ENCODE measurements at places on chromosomes 5 and 9.

- DNase-seq, result no peak
Observed at GRCh38 chr9:109771087-109771486, 8.9 kb upstream of the PALM2AKAP2 start.

GRCh38 chr5:38367410-38367809 is 109.1 kb downstream of the EGFLAM start:
- DNase-seq, result no peak

DNA sequence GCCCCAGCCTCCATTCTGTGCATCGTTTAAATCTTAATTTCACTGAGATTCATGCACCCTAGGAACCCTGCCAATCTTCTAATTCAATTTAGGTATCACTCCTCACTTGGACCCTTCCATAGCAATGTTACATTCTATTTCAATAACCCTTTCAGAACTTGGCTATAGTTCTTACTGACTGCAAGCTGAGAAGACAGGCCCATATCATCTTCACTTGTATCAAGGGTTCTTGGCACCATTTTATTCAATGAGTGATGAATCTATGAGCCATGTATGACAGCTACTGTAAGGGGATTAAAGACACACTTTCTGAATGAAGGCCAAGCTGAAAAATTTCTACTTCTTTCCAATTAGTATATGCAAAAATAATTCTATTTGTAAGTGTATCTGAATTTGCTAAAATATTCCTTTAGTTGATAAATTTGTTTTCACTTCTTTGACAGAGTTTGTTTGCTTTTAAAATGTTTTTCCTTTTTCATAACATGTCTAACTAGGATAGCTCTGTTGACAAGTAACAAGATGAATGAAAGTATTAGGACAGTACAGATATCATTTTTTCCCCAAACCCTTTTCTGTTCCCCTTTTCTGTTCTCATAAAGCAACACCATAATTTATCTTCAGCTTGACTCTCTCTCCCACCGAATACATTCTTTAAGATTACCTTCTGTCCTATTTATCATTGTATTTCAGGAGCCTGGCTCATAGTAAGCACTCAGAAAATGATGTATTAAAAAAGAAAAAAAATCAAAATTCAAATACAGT is 9.6 kb downstream of the ITGA2 start:
- no peak for DNase-seq

DNA sequence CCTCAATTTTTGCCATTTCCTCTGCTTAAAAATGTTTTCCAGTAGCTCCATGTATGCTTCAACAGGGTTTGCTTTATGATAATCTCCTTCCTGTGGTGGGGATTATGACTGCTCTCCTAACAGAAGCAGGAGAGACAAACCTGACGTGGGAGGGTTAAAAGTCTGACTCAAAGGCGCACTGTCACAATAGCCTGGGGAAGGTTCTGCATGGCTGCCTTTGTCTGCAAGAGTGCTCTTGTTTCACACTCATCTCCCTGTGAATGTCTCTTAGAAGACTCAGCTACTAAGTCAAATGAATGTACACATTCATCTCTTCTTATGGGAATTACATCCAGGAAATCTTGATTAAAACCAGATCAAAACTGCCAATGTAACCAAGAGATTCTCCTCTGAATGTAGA is 90.9 kb upstream of the MTAP start:
- DNase-seq, result peak; percentile 29

GRCh38 chr9:2257248-2257929 is 242.2 kb downstream of the SMARCA2 start:
- DNase-seq, result no peak

DNA sequence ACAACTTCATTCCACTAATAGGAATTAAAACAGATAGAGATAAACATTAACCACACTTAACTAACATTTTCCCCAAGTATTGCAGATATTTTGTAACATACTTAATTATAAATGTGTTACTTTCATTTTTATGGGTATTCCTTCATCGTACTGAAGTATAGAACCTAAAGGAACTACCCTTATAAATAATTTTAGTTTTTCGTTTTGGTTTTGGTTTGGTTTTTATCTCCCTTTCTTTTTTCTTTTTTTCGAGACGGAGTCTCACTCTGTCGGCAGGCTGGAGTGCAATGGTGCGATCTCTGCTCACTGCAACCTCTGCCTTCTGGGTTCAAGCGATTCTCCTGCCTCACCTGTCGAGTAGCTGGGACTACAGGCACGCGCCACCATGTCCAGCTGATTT is 60.1 kb upstream of the LMNB1 start:
- DNase-seq, result no peak

GRCh38 chr5:113056988-113057387 is 80.4 kb downstream of the DCP2 start:
- no peak for DNase-seq

GRCh38 chr5:66585291-66585690 is 10.9 kb upstream of the MAST4 start:
- DNase-seq, result no peak

DNA sequence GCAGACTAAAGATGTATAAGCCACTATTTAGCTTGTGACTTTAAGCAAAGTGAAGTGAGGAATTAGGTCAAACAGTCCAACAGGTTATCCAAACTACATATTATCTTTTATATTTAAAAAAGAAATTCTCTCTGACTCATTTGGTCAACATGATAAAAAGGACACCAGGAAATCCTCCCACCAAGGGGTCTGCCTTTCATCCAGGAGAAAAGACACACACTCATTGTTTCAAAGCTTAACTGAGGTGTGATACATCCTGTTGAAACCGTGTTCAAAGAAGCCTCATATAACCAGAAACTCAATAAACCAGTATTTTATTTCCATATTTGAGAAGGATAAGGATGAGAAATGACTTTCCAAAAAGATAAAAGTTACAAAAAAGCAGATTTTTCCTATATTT is 417.1 kb downstream of the HCN1 start:
- DNase-seq, result no peak

- DNase-seq, result no peak
Observed at GRCh38 chr9:5354184-5354583, 14.5 kb upstream of the RLN1 start.

- DNase-seq, result no peak
Observed at GRCh38 chr9:98551511-98552286, 157.0 kb downstream of the GABBR2 start.

DNA sequence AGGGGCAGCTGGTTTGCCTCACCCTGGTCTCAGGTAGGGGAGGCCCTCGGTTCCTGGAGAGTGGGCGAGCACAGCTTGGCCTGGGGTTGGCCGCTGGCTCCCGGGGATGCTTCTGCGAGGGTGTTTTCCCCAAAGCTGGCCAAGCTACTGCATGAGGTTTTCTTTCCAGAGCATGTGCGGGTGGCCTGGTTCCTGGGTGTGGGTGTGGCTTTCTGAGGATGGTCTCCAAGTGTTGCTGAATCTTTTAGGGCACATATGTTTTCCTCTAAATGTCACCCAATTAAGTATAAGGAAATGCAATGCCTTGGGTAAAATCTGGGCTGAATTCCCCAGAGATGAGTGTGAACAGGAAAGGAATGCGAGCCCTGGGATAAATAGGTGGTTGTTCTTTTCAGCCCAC is 115.8 kb upstream of the ICE1 start:
- DNase-seq, result no peak

GRCh38 chr9:109792951-109793546 is 13.1 kb downstream of the PALM2AKAP2 start:
- no peak for DNase-seq

GRCh38 chr5:816176-816575 is 31.6 kb upstream of the ZDHHC11B start:
- peak; percentile 41 for DNase-seq

GRCh38 chr9:72649127-72649442 is 127.7 kb downstream of the TMC1 start:
- no peak for DNase-seq

DNA sequence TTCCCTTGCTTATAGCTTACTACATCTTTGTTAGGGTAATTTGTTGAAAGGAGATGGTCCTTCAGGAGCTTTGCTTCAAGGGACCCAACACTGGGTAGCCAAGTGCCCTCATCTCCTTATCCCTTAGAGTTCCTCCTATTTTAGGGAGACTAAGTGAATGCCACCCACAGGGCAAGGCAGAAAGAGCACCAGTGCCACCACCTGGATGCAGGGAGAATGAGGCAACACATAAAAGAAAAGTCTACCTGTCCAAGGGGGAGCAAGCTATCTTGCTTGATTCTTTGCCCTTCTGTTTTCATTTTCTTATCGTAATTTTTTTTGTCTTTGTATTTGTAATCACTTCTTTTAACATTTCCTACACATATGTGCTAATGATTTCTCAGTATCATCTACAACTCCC is 205.5 kb downstream of the NPR3 start:
- DNase-seq, result no peak

DNA sequence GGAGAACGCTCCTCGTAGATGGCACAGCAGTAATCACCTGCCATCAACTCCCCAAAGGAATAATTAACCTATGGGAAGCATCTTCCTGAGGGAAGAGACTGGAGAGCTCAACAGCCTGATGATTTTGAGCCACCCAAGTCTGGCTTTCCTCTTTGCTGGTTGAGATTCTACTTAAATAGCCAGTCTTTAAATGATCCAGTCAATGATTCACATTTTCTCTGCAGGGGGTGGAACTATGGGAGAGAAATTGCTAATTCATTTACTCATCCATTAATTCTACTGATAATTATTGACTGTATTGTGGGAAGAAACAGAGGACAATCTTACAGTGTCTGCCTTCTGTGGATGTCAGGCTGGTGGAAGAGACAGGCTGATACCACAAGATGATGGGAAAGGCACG is 355.0 kb upstream of the PANK3 start:
- DNase-seq, result no peak

GRCh38 chr9:90240541-90240940 is 402.1 kb downstream of the DIRAS2 start:
- DNase-seq, result no peak

DNA sequence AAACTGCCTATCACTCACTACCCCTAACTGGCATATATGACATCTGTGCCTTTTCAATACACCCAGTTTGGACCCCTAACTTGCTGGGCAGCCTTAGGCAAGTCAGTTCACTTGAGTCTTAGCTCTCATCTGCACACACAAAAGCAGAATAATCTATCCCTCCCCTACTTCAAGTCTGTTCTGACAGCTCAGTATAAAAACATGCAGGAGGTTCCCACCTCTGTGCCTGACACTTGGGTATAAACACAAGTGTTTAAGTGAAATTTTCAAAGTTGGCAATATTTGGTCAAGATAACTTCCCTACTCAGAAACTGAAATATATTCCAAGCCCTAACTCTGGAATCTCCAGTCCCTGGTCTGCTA is 12.6 kb downstream of the HNRNPH1 start:
- no peak for DNase-seq

- no peak for DNase-seq
Observed at GRCh38 chr9:8632493-8632892, 832.9 kb upstream of the DMAC1 start.

GRCh38 chr5:134851307-134851923 is 5.6 kb downstream of the C5orf24 start:
- no peak for DNase-seq

- no peak for DNase-seq
Observed at GRCh38 chr5:180523629-180524466, 29.7 kb downstream of the CNOT6 start.

- no peak for DNase-seq
Observed at GRCh38 chr9:71920456-71921189, 9.2 kb downstream of the C9orf85 start.

DNA sequence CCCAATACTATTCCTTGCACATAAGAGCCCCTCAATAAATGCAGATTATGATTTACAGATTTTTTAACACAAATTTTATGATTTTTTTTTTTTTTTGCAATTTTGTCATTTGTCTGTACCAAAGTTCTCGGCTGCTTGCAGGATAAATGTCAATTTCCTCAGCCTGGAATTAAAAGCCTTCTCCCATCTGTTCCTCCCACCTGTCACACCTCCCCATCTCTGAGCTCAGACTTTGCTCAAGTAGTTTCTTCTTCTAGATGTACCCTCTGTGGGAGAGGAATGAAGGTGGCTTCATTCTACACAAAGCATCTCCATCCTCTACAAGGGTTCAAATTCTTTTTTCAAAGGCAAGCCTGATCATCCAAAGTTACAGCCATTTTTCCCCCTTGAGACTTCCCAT is 153.7 kb upstream of the GRAMD2B start:
- peak; percentile 70 for DNase-seq

GRCh38 chr9:37917801-37918664 is 14.1 kb upstream of the SLC25A51 start:
- DNase-seq, result no peak

Data from NCI-H524 treated with DMSO at 0.1 percent for 48 hours (cell line).